ENCODE measurements at places on chromosomes 16 and 17.

- DNase-seq: no peak
These were observed 336.4 kb downstream of the SEC14L1 start for GRCh38 chr17:77476931-77477805.

GRCh38 chr17:43531955-43532354, 14.2 kb downstream of the ETV4 start:
- no peak for DNase-seq

- DNase-seq: no peak
These were observed 117.6 kb downstream of the CCT6B start for GRCh38 chr17:34843682-34844081.

DNA sequence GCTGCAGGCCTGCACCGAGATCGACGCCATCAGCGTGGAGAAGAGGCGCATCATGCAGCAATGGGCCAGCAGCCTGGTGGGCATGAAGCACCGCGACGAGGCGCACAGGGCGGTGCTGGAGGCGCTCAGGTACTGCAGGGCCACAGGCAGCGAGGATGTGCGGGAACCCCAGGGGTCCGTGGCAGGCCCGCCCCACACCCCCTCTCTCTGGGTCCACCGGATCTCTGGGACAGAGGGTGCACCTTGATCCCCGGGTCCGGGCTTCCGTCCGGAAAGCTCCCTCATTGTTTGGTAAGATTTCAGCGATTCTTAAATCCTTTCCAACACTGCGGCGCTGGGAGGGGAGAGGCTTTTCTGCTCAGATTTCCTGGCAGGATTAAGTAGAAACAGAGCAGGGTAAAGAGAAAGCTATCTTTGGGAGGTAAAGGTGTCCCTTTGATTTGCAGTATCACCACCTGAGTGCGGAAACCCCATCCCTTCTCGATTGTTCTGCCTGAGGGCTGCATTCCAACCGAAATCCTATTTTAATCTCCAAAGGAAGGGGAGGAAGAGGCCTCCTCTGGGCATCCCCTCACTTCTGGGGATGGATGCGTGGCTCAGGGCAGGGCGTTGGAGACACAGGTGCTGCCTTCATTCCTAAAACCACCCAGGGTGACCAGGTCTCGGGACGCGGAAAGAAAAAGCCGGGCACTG, 29.2 kb downstream of the CCDC40 start:
- DNase-seq: no peak

- no peak for DNase-seq
These were observed 227.9 kb downstream of the MAF start for GRCh38 chr16:79372503-79373184.

GRCh38 chr16:60748366-60748765, 1287.9 kb downstream of the CDH8 start:
- DNase-seq: no peak

DNA sequence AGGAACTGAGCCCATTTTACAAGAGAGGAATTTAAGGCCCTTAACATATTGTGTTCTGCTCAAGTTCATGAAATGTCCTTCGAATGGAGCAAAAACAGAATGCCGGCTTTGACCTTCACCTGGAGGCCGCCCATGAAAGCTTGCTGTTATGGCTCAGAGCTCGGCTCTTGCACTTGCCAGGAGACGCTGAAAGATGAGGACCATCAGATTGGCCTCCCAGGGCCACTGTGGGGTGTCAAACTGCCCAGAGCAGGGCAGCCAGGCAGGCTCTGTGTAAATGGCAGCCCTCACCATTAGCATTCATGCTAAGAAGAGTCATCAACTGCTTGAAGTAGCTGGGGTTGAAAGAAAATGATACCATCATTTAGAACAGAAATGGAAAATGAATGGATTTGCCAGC, 39.3 kb downstream of the IL21R start:
- no peak for DNase-seq

GRCh38 chr16:29014561-29015069, 29.8 kb downstream of the LAT start:
- DNase-seq: no peak

DNA sequence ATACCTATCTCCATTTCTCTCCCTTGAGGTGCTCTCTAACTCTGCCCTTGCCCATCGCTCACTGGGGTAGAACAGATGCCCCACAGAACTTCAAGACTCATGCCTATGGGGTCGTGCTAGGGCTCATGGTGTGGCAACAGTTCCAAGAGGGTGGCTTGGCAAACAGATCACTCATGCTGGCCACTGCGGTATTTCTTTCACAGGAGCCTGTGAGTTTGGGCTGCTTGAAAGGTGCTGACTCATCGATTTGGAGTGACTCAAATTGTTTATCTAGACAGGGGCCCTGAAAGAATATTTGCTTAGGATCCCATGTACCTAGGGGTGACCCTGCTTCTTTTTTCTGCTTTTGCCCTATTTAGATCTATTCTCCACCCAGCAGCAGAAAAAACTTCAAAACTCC, 69.9 kb downstream of the IRX5 start:
- DNase-seq: no peak

GRCh38 chr16:4696172-4696904, 3.0 kb downstream of the NUDT16L1 start:
- no peak for DNase-seq

DNA sequence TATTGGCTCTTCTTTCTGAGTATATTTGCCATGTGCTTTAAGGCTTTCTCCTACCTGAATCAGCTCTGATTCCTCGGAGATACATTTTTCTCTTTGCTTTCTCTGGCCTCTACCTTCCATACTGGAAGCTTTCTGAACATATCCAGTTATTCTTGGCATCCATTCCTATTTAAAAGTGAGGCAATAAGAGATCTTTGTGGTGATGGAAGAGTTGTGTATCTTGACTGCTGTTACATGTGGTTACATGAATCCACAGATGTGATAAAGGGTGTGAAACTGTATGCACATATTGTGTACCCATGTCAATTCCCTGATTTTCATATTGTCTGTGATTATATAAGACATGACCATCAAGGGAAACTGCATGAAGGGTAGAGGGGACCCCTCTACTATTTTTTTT, 24.4 kb downstream of the UBE2O start:
- no peak for DNase-seq

DNA sequence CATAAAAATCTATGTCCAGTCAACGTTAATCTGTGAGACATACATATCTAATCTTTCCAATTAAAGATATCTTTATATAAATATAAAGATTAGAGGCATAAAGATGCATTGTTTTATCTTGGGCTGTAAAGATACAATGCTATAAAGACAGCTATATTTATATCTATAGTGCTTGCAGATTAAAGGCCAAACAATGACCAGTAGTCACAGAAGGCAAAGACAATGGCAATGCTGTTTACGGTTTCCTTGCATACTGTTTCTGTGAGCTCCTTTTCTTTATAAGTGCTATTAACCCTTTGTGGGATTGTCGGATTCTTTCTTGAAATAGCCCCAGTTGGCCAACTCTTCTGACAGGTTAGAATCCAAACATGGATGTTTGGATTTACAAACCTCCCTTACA, 85.5 kb upstream of the SALL1 start:
- no peak for DNase-seq

DNA sequence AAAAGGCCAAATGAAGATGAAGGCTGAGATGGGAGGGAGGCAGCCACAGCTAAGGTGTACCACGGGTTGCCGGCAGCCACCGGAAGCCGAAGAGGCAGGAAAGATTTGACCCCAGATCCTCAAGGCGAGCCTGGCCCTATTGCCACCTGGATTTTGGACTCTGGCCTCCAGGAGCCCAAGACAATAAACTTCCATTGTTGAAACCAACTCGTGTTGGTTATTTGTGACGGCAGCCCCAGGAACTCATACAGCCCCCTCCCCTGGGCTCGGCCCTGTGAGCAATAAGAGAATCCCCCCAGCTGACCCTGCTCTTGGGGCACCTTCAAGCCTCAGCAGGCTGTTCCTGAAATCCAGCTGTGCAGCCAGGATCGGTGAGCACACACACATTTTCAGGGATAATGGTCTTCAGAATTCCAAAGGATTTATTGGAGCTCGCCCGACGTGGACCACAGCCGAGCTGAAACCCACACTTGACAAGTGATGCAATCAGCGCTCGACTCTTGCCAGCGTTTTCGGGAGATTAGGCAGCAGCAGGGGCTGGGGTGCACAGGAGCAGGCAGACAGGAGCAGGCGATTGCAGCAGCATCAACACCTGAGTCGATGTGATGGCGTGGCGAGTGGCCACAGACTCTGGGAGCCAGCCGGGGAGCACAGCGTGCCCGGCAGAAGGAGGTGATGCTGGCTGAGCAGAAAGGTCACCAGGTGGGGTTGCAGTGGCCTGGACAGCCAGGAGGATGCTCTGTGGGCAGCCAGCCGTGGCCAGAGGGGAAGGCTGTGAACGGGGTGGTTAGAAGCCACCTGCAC, 22.4 kb upstream of the CBX4 start:
- no peak for DNase-seq

DNA sequence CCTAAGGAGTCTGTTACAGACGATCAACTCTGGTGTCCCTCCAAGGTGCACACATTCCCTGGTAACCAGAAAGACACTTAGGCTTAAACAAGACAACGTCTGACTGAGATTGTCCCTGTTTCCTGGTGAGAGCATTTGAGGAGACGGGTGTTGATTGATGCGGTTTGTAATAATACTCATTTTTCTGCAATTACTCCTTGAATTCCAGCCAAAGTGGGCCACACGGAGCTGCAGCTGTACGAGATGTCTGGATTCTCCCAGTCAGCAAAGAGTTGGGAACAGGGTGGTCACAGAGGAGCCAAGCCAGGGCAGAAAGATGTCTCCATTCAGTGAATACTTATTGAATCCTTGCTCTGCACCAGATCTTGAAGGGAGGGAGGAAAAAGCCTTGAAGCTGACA, 30.9 kb upstream of the CES5A start:
- DNase-seq: no peak

- DNase-seq: no peak
These were observed 111.4 kb downstream of the ZNF423 start for GRCh38 chr16:49744244-49745220.

Data from T follicular helper cell (primary cell).